ENCODE measurements at places on chromosomes 12 and 14. TPM values are rescaled to one million over a fixed set of nuclear protein-coding genes. Genes with fewer than 3 reads are reported as not detected.

Gene TAC3
- total RNA-seq, result not detected

Gene ADCY4
- 3.7 TPM for total RNA-seq

Gene CCDC177
- not detected for total RNA-seq

Gene BDKRB1
- not detected for total RNA-seq

Gene SLC6A13
- 0.66 TPM for total RNA-seq

Gene FGF23
- 0.21 TPM for total RNA-seq

Gene KCNJ8
- 0.88 TPM for total RNA-seq

Gene EGLN3
- total RNA-seq, result 6.6 TPM

Gene CCDC38
- total RNA-seq, result 1.3 TPM

Measured in motor neuron (in vitro differentiated cells).